ENCODE measurements at places on chromosomes 11 and 22.

DNA sequence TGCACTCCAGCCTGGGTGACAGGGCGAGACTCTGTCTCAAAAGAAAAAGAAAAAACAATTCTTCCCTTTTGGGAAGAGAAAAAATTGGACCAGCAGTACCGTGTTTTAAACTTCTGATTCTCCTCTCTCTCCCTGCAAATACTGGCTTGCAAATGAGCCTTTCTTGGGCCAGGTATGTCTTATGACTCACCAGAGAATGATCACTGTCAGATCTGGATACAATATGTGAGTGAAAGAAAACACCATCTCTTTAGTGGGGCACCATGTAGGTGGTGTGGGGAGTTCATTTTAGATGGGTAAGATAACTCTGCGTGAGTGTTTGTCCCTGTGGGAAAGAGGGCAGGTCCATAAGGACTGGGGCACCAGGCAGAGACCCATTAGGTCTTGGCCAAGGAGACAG is 2.4 kb upstream of the SCGB2A2 start:
- DNase-seq = no peak

DNA sequence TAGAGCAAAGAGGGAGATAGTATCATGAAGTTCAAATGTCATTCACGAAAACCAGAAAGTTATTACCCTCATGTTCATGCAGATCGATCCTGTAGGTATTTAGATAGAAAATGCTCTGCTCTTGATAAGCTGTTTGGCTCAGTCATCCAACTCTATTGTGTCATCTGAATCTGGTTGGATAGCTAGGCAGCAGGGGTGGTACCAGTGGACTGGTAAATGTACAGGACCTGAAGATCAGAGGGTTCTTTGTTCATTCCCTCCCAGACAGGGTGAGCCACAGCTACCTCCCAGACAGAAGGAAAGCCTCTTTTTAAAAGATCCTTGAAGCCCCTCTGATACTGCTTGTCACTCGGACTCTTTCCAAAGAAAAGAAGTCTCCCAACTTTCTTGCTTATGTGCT is 29.8 kb upstream of the DRD2 start:
- DNase-seq = no peak

GRCh38 chr11:32304521-32304920 is 130.8 kb downstream of the WT1 start:
- no peak for DNase-seq

DNA sequence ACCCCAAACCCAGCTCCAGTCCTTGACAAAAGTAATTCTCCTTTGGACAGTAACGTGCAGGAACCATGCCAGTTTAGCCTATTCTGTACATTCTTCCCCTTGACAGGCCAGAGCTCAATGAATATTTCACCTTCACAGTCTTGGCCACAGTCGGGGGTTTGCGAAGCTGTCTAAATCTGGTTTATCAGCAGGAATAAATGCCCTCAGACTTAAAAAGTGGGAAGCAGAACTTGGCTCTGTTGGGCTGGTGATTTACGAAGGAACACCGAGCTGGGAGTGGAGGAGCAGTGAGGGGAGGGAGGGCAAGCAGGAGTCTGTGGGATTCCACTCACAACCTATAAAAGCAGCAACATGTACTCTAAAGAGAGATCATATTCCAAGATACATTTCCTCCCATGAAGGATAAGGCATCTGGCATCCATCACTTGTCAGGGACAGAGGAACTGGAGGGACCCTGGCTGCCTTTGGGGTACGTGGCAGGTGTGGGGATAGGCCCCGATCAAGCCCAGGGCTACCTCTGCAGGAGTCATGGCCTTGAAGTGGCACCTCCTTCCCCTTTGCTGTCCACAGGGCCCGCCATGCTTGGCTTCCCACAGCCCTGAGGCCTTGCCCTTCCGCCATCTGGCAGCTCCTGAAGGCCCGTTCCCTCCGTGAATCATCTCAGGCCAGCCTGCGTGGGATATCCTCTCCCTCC is 154.3 kb downstream of the ADAMTS15 start:
- DNase-seq = no peak

DNA sequence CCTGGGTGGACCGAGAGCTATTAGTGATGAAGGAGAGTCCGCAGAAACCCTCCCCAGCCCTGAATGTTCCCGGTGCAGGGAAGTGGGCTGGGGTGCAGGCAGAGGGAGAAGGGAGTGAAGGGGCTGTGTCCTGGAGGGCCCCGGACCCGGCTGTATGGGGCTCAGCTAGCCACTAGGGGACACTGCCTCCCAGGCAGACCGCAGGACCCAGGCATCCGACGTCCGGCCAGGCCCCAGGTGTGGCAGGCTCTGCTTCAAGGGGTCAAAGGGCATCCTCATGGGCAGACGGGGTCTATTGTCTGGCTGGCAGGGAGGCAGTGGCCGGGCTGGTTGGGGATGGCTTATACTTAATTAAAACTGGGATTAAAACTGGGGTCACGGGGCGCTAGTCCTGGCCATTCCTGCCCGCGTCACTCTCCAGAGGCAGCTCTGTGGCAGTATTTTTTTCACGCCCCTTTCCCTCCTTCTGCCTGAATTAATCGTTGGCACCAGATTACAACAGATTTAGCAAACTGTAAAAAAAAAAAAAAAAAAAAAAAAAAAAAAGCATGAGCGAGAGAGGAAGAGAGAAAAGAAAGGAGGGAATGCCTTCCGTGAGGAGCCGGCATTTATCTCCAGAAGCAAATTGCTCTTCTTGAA is 5.1 kb downstream of the FLRT1 start:
- DNase-seq = no peak

GRCh38 chr11:9313648-9314290 is 624 bp downstream of the TMEM41B start:
- DNase-seq = no peak

DNA sequence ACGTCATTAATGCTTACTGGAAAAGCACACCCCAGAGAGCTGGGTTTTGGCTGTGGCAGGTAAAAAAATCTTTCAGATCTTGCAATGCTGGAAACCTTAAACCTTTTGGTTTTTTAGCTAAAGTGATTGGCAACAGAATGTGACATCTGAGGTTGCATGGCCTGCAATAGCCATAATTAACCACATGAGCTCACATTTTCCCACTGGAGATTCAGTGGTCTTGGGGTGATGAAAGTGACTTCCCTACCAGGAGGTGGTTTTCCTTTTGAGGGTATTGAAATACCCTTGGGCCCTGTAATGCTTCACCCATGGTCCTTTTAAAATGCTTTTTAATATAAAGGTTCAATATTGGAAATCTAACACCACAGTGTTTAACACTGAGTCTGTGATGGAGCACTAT is 192.8 kb downstream of the WNT11 start:
- no peak for DNase-seq

GRCh38 chr11:77611921-77612320 is 22.2 kb downstream of the AQP11 start:
- no peak for DNase-seq
